ENCODE measurements at places on chromosomes 6 and 20.

DNA sequence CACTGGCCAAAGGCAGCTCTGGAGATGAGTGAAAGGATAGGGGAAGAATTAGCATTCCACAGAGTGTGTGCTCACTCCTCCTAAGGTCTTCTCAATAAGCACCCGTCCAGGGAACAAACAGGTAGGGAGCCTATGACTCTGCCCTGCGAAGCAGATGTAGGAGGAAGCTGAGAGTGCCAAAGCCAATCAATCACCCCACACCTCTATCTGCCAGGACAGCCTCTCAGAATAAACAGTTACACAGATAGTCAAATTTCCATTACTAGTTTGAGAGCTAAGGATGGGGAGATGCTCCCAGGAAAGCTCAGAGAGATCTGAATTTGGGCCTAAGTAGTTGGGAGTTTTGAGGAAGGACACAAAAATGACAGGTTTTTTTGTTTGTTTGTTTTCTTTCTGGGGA is 40.5 kb upstream of the SLA2 start:
- no peak for DNase-seq

DNA sequence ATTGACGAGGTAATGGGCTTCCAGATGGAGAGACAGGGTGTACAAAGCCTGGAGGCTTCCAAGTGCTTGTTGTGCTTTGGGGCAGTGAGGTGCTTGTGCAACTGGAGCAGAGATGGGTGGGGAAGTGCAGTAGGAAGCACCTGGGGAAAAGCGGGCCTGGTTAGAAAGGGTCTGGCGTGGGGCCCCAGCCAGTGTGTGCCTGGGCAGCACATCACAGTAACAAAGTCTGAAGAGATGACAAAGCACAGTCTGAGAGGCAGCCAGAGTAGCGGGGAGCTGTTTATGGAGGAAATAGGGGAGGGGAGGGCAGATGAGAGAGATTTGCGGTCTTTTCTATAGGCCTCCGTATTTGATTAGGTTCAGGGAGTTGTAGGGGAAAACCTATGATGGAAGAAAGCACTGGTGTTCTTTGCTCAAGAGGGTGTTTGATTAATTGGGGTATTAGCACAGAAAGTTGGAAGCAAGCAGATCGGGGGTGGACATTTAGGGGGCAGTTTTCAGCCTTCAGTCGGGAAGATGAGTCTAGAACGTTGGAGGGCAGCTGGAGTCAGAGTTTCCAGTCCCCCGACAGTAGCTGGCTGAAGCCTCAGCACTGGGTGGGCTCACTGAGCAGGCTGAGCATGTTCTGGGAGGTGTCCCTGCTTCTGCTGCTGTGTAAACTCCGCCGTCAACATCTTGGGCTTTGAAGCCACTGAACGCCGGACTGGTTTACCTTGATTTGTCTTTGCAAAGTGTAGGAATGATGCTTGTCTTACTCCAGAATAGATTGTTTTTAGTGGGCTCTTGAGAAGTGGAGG is 15.5 kb upstream of the MROH8 start:
- no peak for DNase-seq

- DNase-seq = no peak
Measured at GRCh38 chr6:12504325-12504966, 212.1 kb upstream of the PHACTR1 start.

- DNase-seq = no peak
Measured at GRCh38 chr6:84358581-84358980, 131.1 kb upstream of the CEP162 start.

GRCh38 chr20:46305331-46305972 is 2.8 kb downstream of the CDH22 start:
- peak; percentile 60 for DNase-seq

- no peak for DNase-seq
Measured at GRCh38 chr6:11292594-11293236, 60.2 kb upstream of the NEDD9 start.

DNA sequence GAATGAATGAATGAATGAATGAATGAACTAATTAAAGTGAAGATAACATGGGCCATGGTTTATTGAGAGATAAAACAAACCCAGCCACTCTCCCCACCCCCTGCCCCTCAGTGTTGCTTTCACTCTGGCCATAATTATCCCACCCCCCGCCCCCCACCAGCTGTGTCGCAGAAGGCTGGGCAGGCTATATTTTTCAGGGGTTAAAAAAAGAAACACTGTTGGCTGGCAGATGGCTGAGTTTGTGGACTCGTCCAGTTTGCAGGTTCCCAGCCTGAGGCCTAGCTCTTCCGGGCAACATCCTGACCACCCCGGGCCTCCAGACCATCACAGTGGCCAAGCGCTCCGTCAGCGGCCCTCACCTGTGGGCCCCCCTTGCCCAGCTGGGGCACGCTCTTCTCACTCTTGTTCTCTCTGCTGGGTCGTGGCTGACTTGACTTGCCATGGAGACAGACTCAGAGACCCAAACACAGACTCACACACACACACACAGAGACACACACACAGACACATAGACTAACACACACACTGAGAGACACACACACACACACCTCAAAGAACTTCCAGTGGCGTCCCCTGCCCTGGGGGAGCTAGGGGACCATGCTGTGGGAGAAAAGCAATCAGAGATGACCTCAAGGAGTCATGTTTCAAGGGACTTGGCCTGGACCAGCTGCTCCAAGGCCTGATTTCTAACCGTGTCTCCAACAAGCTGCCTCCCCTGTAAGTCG is 2.2 kb upstream of the GRM4 start:
- no peak for DNase-seq

GRCh38 chr6:168619560-168620314 is 178.8 kb downstream of the SMOC2 start:
- no peak for DNase-seq

All from LNCaP clone FGC (cell line).